Fibroblast of lung (primary cell): ENCODE measurements at places on chromosomes 4 and X. TPM values are rescaled to one million over a fixed set of nuclear protein-coding genes. Genes with fewer than 3 reads are reported as not detected.

DDIT4L gene
- total RNA-seq = 3.3 and 6.4 TPM in 2 replicates

RS1 gene
- not detected in 2 replicates for total RNA-seq

LANCL3 gene
- total RNA-seq = under 0.01 TPM in 1 of 2 replicates, not detected in the other

MAML3 gene
- total RNA-seq = 2.0 and 2.1 TPM in 2 replicates
